Activated CD8-positive, alpha-beta memory T cell treated with anti-CD3 and anti-CD28 coated beads, Interleukin-2, amount 10 ng/mL, durations not matched to agents 7 days and 5 days (primary cell): ENCODE measurements at places on chromosomes 3 and 15. TPM values are rescaled to one million over a fixed set of nuclear protein-coding genes. Genes with fewer than 3 reads are reported as not detected.

Gene FAM3D
- not detected for total RNA-seq

Gene SYNM
- total RNA-seq: 1.5 TPM

Gene FAM81A
- total RNA-seq: 3.7 TPM

Gene B3GNT5
- total RNA-seq: 1.3 TPM

Gene TM6SF1
- 22.4 TPM for total RNA-seq

Gene ANKDD1A
- 13.4 TPM for total RNA-seq

Gene UROC1
- total RNA-seq: not detected

Gene GABRR3
- total RNA-seq: not detected

Gene CP
- total RNA-seq: not detected

Gene FBXO40
- not detected for total RNA-seq

Gene CTXN2
- total RNA-seq: not detected

Gene HDGFL3
- 20.4 TPM for total RNA-seq

Gene SLC15A2
- total RNA-seq: 2.4 TPM

Gene LARP6
- total RNA-seq: not detected

Gene DPPA2
- total RNA-seq: not detected

Gene CFAP100
- not detected for total RNA-seq

Gene FBXW12
- total RNA-seq: not detected
